NCI-H1092 (cell line): ENCODE measurements at places on chromosomes 3 and 15.

- DNase-seq, result no peak
Observed at GRCh38 chr15:67762610-67763368, 62.5 kb upstream of the SKOR1 start.

- peak; percentile 89 for DNase-seq
Observed at GRCh38 chr3:112043621-112044201, 9.2 kb downstream of the TMPRSS7 start.

- DNase-seq, result no peak
Observed at GRCh38 chr3:54243960-54244682, 121.8 kb downstream of the CACNA2D3 start.

GRCh38 chr3:72959336-72959735, 37.3 kb upstream of the PPP4R2 start:
- DNase-seq, result no peak
